Melanocyte of skin (primary cell): ENCODE measurements at places on chromosomes 1 and 21. TPM values are rescaled to one million over a fixed set of nuclear protein-coding genes. Genes with fewer than 3 reads are reported as not detected.

Gene GRIK1
- total RNA-seq, result not detected in 2 replicates

Gene PBX1
- total RNA-seq, result 2.0 and 3.2 TPM in 2 replicates

Gene IBA57
- 1.7 and 2.8 TPM in 2 replicates for total RNA-seq

Gene DTL
- total RNA-seq, result 16.2 and 16.7 TPM in 2 replicates

Gene AMY2A
- not detected in 2 replicates for total RNA-seq

Gene OLFML2B
- total RNA-seq, result 5.4 and 5.7 TPM in 2 replicates

Gene LRRC39
- total RNA-seq, result 0.33 and 0.46 TPM in 2 replicates

Gene CRABP2
- total RNA-seq, result 0.36 and 1.7 TPM in 2 replicates

Gene RNF11
- total RNA-seq, result 74.3 and 95.2 TPM in 2 replicates

Gene PKN2
- 38.3 and 53.5 TPM in 2 replicates for total RNA-seq

Gene LRRC8B
- 17.9 and 24.0 TPM in 2 replicates for total RNA-seq

Gene TFF2
- total RNA-seq, result not detected in 2 replicates

Gene PCP4L1
- under 0.01 TPM in 1 of 2 replicates, not detected in the other for total RNA-seq

Gene HFM1
- 1.0 and 1.5 TPM in 2 replicates for total RNA-seq

Gene MPL
- total RNA-seq, result not detected in 2 replicates

Gene MEGF6
- total RNA-seq, result 1.7 and 6.9 TPM in 2 replicates

Gene BTBD8
- 2.0 and 2.7 TPM in 2 replicates for total RNA-seq

Gene IL19
- total RNA-seq, result not detected in 2 replicates
